ENCODE measurements at places on chromosomes 4 and X. TPM values are rescaled to one million over a fixed set of nuclear protein-coding genes. Genes with fewer than 3 reads are reported as not detected.

DNA sequence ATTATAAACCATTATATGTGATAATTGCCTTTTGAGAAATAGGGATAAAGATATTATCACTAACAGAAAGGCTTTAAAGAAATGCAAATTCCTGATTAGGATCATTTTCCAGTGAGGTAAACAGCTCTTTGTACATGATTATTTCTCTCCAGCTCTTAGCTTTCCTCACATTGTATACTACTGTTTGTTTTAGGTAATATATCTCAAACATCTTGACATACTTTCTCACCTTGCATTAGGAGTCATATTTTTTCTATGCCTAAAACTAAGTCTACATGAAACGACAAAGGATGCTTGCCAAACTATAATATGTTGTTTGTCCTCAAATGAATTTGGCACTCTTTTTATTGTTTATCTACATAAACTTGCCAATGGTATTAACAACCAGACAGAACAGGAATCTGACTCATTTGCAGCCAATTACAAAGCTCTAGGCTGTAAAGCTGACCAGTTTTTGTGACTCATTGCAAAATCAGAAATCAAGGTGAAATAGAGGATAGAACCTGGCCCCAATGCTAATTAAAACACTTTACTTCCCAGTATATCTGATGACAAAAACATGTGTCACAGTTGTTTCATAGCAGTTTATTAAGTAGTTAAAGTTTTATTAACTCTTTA, 107.0 kb downstream of the IQCM start:
- no peak for DNase-seq

DNA sequence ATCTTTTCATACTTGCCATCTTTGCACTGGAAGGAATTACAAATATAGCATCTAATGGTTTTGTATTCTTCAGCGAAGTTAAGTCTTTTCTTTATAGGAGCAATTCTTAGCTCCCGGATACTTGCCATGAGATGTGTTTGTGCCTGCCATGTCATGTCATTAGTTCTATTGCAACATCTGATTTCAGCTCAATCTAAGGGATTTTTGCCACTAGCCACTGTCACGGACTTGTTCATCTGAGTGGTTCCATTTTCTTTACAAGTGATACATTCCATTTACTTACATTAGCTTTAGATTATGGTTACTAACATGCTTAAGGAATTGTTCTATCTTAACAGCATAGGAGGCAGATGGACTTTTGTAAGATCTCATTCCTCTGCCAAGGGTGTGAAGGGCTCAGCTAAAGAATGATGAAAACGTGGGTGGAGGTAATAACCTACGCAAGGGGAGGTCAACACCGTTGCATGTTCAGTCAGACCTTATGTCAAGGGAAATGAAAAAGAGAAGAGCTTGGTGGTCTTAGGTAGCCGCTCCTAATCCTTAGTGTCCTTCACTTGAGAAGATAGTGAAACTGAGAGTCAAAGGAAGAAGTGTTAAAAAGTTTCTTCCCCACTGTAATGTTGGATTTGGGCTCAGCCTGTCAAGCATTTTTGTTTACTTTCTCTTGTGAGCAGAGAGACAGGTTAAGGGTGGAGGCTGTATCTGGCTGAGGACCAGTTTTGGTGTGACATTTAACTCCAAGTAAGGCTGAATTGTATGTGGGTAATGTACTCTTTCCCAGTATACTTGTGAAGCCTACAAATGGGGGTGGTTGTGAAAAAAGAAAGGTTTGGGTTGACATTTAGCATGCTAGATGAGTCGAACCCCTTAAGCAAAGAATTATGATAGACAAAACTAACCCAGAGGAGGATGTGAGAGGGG, 3.6 kb upstream of the KLHL2 start:
- DNase-seq, result no peak

GRCh38 chrX:49282647-49283011, 13.0 kb downstream of the PPP1R3F start:
- no peak for DNase-seq

GRCh38 chrX:10450959-10451355, 169.4 kb downstream of the MID1 start:
- DNase-seq, result no peak

- DNase-seq, result no peak
Measured at GRCh38 chr4:161813389-161813788, 350.4 kb downstream of the FSTL5 start.

- DNase-seq, result no peak
Measured at GRCh38 chr4:8010618-8011017, 71.0 kb upstream of the AFAP1 start.

DNA sequence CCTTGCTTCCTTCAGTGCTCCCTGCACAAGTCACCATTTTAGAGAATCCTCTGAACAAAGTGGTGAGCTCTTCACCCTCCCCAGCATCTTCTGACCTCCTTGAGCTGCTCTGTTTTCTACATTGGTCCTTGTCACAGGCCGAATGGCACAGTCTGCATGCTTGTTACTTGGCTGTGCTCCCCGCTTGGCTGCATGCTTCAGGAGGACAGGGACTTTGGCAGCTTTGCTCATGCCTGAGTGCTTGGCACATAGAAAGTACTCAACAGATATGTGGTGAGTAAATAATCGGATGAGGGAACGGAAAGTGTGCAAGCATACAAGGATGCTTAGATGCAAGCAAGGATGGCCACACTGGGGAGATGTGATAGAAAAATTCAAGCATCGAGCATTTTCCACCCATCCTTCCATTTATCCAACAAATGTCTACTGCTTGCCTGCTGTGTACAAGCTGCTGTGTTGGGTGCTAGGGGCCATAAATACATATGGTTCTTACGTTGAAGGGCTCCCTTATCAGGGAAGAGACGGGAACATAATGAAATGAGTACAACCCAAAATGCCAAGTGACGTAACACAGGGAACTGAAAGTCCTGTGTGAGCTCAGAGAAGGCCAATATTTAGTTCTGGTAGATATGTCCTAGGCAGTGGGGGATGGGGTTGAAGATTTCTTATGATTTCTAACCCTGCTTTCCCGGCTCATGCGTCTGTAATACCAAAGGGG, 31.2 kb downstream of the SLC2A9 start:
- DNase-seq, result no peak

DNA sequence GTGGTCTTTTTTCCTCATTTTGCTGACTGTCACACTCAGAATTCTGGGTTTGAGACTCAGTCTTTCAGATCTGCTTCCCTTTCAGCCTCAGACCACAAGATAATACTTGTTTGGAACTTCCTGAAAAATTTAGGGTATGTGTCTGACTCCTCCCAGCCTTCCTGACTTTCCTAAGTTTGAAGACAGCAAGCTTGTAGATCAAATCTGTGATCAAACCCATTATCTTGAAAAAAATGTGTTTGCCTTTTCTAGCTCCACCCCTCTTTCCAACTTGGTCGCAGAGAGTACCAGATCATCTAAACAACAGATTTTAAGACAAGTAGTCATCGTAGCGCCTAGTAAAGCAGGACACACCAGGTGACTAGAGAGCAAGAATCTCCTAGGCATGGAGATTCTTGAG, 9.9 kb downstream of the BCAP31 start:
- no peak for DNase-seq

DNA sequence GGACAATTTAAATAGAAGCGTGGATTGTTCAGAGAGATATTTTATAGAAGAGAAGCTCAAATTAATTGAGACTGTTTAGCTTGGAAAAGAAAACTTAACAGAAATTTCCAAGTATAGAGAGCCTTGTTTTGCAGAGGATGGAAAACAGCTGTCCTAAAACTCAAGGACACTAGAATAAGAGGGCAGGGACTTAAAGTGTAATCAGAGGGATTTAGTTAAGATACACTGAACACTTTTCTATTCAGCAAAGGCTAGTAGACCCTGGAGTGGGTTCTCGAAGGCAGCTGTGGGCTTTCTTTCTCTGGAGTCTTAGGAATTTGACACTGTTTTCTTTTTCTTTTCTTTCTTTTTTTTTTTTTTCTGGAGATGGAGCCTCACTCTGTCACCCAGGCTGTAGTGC, 92.7 kb upstream of the ARX start:
- DNase-seq, result no peak

DNA sequence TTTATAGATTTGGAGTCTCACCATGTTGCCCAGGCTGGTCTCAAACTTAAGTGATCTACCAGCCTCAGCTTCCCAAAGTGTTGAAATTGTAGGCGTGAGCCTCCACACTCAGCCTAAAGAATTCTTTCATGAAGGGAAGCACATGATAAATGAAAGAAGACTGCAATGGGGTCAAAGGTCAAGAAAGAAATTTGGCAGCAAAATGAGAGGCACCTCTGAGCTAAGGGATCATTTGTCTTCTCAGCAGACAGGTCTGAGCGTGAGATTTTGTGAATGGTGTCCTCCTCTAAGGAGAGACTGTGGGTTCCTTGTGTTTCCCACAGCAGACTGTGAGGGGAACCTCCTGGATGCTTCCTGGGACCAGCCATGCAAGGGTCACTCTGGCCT, 57.5 kb upstream of the EGFL6 start:
- DNase-seq, result no peak

The TGIF2LX gene
- not detected for total RNA-seq

The FGD1 gene
- total RNA-seq, result 15.6 TPM

The SSX4B gene
- total RNA-seq, result not detected

The POF1B gene
- not detected for total RNA-seq

The AMOT gene
- 31.2 TPM for total RNA-seq

The MTTP gene
- 0.26 TPM for total RNA-seq

All from endothelial cell (in vitro differentiated cells).